HL-60 (cell line): ENCODE measurements at places on chromosomes 2 and 18.

- DNase-seq = no peak
These were observed 19.1 kb upstream of the IL18R1 start for GRCh38 chr2:102336502-102336945.

GRCh38 chr18:58501066-58501896, 127.6 kb downstream of the ALPK2 start:
- DNase-seq = no peak

DNA sequence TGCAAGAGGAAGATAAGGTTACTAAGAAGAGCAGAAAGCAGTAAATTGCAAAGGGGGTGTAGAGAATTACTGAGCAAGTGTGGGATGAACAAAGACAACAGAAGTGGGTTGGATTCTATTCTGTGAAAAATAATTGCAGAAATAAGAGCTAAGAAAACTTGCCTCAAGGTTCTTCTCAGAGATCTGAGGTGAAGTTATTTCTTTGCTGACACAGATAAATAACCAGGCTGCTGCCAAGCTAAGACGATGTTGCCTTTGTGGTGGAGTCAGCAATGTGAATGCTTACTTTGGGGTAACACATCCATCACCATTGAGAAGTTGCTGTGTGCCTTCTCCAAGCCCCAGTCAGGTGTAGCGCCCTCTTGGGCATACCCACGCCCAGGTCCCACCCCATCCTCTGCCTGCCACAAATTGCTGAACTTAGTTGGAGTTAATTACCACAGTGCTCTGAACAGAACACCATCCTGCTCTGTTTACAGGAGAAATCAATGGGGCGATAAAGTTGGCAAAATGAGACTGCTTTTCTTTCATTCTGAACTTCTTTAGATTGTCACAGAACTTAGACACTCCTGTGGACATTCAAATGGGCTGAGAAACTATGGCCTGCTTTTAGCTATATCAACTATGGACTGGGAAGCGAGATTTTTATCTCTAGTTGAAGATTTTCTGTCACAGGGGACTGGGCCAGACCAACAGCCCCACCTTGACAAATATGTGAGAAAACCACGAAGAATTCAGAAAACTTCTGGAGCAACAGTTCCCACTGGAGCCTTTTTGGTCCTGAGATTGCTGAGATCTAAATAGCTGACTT, 283.6 kb downstream of the TMX3 start:
- DNase-seq = no peak

- no peak for DNase-seq
These were observed 11.3 kb downstream of the TMEM247 start for GRCh38 chr2:46490521-46491141.

GRCh38 chr2:71129902-71130151, 202 bp downstream of the MCEE start:
- DNase-seq = no peak

- DNase-seq = no peak
These were observed 734 bp upstream of the RMC1 start for GRCh38 chr18:23502516-23503037.

DNA sequence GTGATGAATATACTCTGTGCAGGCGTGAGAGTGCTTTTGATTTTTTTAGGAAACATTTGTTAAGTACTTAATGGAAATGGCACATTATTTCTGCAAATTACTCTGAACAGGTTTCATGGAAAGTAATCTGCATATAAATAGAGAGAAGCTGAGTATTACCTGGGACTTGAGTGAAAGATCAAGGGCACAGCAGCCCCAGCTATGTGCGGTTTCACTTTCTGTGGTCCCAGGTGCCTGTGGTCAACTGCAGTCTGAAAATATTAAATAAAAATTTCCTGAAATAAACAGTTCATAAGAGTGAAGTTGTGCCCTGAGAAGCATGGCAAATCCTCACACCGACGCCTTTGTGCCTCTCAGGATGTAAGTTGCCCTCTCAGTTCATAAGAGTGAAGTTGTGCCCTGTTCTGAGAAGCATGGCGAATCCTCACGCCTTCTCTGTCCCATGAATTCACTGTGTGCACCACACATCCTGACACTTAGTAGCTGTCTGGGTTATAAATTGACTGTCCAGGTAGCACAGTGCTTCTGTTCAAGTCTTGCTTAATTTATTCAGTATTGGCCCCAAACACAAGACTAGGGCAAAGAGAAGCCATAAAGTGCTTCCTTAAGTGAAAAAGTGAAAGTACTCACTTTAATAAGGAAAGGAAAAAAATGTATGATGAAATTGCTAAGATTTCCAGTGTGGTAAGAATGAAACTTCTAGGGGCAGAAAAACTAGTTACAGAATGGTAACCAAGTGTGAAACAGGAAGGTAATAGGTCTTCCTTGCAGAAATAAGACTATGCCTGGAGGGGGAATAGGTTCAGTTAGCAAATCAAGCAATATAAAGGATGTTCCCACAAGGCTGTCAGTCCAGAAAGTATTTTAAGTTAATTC, 4.3 kb upstream of the SNTG2 start:
- DNase-seq = no peak

DNA sequence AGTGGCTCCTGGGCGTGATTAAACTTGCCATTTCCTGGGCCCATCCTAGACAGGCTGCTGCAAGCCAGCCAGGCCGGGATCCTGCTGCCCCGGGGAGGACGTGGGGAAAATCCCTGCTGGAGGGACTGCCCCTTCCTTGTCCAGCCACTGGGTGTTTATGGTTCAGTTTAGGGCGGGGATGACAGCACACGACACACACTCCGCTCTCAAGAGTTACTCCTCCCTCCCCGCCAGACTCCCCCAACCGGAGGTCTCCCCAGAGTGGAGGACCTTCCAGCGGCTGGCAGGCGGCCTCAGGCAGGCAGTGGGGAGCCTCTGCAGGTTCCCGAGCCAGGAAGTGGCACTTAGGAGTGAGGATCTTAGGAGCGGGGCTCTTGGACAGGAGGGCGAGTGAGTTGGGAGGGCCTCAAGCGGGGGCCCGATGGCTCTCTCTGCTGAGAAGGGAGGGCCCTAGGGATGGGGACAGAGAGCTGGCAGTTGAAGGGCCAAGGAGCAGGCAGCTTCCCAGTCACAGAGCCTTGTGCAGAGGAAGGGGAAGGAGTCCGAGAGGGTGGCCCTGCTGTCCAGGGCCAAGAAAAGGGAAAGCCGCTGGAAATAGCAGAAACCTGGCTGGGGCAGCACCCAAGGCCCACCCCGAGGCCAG, 5.7 kb upstream of the GPR35 start:
- no peak for DNase-seq

- DNase-seq = no peak
These were observed 87.7 kb upstream of the LYPD1 start for GRCh38 chr2:132757676-132758075.

- no peak for DNase-seq
These were observed 10.3 kb downstream of the NCK2 start for GRCh38 chr2:105754994-105755393.

- DNase-seq = no peak
These were observed 85.9 kb downstream of the SMAD7 start for GRCh38 chr18:48864876-48865275.
